Stimulated activated CD8-positive, alpha-beta memory T cell treated with anti-CD3 and anti-CD28 coated beads, Interleukin-4, amount 100 ng/mL, for 1 hour (primary cell): ENCODE measurements at places on chromosomes 16 and 17.
A peak's percentile ranks its signal among the peaks of the same experiment; 100 is the strongest.

GRCh38 chr17:54029986-54030385, 207.3 kb downstream of the KIF2B start:
- DNase-seq: no peak

DNA sequence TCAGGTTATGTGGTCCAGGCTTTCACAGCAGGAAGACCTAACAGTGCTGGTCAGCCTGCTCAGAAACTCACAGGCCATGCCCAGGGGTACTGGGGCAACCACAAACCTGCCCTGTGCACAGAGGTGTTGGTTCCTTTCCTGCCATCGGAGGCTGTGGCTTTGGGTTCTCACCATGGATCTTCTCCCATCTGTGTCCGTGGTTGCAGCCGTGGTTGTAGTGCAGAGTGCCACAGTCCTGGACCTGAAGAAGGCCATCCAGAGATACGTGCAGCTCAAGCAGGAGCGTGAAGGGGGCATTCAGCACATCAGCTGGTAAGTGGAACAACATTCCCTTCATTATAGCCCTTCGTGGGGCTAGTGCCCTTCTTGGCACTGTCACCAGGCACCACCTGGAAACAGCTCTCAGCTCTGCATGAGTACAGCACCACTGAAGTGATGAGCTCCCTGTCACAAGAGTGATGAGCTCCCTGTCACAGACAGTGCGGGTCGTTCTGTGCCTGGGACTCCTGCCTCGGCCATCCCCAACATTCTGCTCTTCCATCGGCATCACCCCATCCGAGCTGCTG, 2.0 kb downstream of the SNRNP25 start:
- no peak for DNase-seq

- DNase-seq: no peak
Observed at GRCh38 chr17:80105762-80106161, 4.4 kb downstream of the GAA start.

- DNase-seq: no peak
Observed at GRCh38 chr16:67311607-67312488, 14.7 kb downstream of the KCTD19 start.

DNA sequence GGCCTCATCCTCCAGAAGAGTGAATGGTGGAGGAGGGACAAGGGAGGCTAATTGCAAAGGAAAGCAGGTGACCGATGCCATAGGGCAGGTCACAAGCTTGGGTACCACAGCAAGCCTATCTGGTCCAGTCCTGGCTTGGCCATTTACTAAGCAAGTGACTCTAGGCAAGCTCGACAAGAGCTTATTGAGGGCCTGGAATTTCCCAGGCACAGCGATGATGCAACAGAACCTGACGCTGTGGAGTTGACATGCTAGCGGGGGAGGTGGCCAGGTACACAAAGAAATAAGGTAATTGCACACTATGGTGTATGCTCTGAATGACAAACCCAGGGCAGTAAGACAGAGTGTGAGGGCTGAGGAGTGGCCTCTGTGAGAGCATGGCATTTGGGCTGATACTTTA, 98.5 kb downstream of the PGS1 start:
- no peak for DNase-seq

DNA sequence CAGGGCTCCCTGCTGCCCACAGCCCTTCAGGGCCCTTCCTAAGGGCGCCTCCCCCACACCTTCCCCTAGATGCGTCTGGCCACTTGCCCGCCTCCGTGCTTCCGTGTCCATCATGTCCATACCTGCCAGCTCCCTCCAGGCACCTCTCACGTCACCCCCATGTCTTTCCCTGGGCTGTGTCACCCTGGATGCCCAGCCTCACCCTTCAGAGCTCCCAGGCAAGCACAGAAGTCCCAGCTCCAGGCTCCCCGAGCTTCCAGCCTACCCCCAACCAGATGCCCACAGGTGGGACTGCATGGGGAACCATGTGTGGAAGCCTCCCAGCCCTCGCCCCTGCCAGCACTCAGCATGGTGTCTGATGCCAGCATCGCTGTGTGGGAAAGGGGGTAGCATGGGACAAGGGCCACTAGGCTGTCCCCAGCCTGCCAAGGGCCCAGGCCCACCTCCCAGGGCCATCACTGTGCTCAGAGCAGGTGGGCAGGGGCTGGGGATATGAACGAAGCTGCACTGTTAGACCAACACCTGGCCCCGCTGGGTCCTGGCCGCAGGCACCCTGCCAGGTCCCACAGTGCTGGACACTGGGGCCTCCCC, 1.9 kb upstream of the AXIN1 start:
- DNase-seq: no peak

DNA sequence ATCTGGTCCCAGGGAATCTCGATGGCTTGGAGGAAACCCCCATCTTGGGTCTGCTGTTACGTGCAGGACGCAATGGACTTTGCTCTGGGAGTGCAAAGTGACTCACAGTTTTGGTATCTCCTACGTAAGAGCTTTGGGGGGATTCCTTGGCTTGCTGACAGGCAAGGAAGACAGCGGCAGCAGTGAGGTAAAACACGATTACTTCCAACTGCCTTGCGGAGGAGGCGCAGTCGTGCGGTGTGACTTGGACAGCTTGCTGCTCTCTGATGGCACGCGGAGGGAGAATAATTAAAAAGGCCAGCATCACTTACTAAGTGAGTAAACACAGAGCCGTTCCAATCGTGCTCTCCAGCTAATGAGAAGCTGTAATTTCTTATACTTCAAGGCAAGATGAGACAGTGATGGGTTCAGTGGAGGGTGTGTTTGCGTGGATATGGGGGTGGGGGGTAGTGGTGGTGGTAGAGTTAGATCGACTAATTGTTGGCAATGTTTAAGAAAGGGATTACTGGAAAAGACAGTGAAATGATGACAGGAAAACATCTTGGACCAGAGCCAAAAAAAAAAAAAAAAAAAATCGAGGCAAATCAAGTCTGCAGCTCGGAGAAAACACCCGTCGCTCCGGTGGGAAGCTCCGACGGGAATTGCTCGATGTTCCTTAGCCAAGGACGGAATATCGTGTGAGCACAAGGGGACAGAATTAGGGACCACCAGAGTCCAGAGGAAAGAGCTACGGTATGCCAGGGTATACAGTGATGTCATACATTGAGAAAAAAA, 184.8 kb upstream of the ZFHX3 start:
- DNase-seq: no peak

GRCh38 chr17:14923981-14924380, 341.1 kb downstream of the PMP22 start:
- no peak for DNase-seq

DNA sequence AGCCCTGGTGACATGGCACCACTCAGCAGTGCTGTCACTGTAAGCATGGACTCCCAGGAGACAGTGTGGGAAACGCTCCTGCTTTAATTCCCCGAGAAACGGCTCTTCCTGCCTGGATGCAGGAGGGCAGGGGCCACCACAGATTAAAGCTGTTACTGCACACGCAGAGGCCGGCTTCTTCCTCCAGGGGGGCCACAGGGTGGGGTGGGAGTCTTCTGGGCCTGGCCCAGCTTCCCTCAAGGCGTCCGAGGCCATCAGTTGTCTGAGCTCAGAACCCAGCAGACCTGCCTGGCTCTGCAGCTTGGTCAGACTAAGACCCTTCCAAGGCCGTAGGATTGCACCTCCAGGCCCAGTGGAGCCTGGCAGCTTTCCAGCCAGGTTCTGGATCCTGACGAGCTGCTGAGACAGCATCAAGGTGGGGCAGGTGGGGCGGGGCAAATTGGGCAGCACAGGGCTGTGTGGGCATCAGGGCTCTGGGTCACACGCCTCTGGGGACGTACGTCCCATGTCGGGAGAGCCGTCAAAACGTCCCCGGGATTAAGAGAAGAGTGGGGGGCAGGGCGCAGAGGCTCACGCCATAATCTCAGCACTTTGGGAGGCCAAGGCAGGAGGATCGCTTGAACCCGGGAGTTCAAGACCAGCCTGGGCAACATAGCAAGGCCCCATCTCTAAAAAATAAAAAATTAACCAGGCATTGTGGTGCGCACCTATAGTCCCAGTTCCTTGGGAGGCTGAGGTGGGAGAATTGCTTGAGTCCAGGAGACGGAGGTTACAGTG, 5.0 kb upstream of the CAPN15 start:
- DNase-seq: no peak

DNA sequence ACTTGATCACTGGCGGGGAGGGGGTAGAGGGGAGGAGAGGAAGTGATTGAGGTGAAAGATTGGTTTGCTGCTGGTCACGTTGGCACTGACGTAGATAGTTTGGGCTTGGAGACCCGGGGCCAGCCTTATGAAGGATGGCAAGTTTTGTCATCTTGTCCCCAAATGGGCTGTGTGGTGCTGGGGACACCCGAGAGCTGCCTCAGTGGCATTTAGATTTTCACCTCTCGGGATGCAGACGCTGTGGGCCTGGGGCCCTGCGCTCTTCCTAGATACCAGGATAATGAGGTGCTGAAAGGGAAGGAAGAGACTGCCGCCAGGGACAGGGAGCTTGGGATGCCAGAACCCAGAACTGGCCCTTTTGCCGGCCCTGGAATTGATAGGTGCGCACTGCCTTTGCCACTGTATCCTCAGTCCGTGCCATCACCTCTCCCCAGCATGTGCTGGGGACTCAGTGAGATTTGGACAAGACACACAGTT, 1.4 kb upstream of the SOCS3 start:
- DNase-seq: no peak

DNA sequence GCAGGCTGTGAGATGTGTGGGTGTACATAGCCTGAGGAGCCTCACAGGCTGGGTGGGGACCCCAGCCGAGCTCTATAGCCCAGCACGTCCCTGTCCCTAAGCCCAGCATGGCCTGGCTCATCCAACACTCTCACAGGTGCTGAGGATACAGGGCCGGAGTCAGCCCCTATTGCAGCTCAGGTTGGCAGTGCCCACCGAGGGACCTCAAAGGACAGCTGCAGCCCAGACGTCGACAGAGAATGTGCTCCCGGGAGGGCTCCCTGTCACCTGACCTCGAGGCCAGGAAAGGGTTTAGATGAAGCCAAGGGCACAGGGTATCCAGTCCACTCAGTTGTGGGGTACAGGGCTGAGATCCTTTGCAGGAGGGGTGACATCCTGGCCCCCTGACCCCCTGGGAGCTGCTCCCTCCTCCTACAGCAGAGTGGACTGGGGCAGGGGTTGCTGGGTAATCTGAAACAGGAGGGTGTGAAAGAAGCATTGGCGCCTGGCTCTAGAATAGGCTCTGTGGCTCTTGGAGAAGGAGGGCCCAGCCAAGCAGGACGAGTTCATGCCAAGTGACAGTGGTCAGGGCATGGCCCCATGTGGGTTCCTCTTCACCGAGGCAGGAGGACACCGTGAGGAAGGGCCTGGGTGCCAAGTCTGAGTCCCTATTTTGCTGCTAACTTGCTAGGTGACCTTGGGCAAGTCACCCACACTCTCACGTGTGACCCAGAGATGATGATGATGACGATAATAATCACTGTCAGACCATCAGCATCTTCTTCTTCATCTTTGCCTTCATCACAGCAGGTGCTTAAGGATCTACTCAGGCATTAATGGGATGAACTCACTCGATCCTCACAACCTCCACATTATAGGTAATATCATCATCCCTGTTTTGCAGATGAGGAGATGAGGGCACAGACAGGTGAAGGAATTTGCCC, 68.0 kb downstream of the RMI2 start:
- no peak for DNase-seq

GRCh38 chr16:64475627-64476351, 646.1 kb downstream of the CDH11 start:
- no peak for DNase-seq

GRCh38 chr17:43814026-43814425, 18.9 kb downstream of the MPP3 start:
- no peak for DNase-seq

GRCh38 chr17:5759501-5759925, 175.2 kb upstream of the NLRP1 start:
- no peak for DNase-seq

DNA sequence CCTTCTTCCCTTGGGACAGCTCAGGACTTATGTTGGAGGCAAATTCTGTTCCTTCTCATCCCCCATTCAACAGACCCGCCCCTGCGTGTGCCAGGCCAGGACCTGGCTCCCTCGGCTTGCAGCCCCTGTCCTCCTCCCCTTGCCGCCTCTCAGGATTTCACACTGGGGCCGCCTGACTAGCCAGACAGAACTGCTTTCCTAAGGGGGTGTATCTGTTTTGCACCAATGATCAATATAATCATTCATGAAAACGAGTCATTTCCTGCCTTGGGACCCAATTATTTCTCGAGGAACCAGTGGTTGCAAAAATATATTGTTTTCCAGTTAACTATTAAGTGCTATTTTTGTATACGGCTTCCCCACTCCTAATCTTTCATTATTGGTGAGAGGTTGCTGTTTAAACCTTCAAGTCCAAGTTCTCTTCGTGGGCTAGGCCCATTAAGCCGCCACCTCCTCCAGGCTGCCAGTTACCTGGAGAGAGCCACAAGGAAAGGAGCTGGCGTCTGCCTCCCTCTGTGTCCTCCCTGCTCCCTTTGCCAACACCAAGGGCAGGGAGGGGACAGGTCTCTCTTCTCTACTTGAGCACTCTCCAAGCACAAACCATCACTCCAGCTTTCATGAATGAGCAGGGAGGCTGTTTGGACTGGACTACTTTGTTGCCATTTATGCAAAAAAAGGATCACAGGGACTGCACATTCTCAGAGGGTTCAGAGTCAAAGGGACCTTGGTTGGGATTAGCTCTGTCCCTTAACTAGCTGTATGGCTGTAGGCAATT, 8.9 kb downstream of the DCAKD start:
- DNase-seq: no peak

GRCh38 chr16:89096768-89097391, 3.2 kb downstream of the ACSF3 start:
- DNase-seq: peak; percentile 46

GRCh38 chr16:76800196-76800595, 390.8 kb upstream of the MON1B start:
- DNase-seq: no peak
